ENCODE measurements at places on chromosomes 7 and 10.
A peak's percentile ranks its signal among the peaks of the same experiment; 100 is the strongest.

DNA sequence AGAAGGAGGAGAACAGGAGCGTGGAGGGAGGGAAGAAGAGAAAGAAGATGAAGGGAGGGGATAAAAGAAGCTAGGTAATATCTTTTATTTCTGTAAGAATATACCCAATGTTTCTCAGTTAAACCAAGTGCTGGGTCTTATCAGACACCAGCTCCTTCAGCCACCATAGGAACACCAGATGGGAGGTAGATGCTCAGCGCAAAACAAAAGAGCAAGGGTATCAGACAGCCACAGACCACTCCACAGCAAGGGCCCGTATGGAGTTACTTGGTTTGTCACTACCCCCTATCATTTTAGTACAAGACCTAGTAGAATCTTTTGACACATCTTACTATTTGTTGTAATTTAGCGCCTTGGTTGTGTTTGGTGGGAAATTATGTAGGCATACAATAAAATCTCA lies 65.9 kb upstream of the FAM133B start:
- DNase-seq = no peak

DNA sequence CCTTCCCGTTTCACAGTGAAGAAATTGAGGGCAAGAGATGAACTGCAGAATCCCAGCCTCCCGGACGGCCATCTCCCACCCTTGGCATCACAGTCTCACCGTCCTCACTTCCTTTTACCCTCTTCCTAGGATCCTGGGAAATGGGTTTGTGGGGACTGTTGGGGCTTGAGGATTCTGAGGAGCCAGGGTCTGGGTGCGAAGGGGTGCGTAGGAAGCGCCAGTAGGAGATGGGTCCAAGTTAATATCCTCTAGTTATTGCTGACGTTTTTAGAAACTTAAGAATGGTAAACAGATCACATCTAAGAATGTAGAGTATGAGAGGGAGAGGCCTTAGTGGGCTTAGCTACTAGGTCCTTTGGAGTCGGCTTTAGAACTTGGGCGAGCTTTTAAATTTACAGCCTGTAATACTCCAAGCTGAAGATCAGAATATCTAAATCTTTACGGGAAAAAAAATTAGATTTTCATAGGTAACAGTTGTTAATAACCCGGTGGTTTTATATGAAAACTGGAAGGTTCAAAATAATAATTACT lies 696 bp downstream of the MALSU1 start:
- DNase-seq = no peak

- DNase-seq = no peak
Measured at GRCh38 chr10:85864868-85865526, 501.6 kb downstream of the GRID1 start.

GRCh38 chr7:155469311-155470185 lies 11.6 kb downstream of the EN2 start:
- DNase-seq = no peak

- DNase-seq = no peak
Measured at GRCh38 chr10:34756584-34756983, 58.5 kb downstream of the PARD3 start.

GRCh38 chr7:140229101-140229525 lies 52.3 kb upstream of the KDM7A start:
- no peak for DNase-seq

GRCh38 chr7:780516-780915 lies 51.8 kb upstream of the SUN1 start:
- no peak for DNase-seq

DNA sequence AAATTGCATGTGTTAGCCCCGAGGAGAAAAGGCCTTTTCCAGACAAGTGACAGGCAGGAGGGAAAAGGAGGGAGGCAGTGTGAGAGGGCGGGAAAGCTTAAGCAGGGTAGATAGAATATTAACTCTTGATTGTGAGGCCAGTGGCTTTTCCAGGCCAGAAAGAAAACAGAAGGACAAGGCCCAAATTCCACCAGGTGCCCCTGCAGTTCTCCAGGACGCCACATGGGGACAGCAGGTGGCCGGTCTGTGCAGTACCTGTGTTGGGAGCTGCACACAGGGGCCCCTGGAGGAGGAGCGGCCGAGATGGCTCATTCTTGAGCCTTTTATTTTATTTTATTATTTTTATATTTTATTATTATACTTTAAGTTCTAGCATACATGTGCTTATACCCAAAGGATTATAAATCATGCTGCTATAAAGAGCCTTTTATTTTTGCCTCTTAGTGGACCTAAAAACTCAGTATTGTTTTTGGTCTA lies 141.3 kb upstream of the KLF14 start:
- DNase-seq = peak; percentile 22

GRCh38 chr7:155455132-155455693 lies 2.7 kb upstream of the EN2 start:
- no peak for DNase-seq

GRCh38 chr10:128499956-128500355 lies 373.7 kb upstream of the MKI67 start:
- no peak for DNase-seq

DNA sequence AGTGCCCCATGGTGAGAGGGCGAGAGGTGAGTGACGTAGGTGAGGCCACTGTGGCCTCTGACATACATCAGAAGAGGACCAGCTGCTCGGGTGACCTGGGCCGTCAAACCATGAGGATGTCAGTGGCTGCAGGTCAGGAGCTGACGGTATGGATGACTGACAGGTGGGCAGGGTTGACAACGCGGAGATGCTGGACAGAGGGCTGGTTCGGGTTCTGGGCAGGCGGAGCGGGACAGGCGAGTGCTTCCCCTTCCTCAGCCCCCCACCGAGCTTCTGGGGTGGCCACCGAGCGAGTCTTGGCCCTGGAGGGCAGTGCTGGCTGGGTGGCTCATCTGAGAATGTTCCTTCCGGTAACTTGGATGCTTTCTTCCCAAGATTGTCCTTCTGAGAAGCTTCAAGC lies 91.8 kb downstream of the ACTR3B start:
- no peak for DNase-seq

GRCh38 chr10:62501547-62501946 lies 127.4 kb downstream of the ZNF365 start:
- no peak for DNase-seq

DNA sequence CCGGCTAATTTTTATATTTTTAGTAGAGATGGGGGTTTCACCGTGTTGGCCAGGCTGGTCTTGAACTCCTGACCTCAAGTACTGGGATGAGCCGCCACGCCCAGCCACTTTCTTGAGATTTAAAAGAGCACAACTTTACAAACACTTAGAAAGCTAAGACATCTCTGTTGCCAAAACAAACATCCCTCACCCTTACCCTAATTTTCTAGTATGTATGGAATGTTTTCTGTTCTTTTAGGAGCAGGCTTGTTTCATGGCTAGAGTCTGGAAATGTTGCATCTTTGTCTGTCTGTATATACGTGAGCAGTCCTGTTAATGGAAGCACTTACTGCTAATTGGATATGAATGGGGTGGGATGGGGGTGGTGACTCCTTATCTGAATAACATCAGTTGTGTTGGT lies 2.9 kb downstream of the OLAH start:
- DNase-seq = no peak

DNA sequence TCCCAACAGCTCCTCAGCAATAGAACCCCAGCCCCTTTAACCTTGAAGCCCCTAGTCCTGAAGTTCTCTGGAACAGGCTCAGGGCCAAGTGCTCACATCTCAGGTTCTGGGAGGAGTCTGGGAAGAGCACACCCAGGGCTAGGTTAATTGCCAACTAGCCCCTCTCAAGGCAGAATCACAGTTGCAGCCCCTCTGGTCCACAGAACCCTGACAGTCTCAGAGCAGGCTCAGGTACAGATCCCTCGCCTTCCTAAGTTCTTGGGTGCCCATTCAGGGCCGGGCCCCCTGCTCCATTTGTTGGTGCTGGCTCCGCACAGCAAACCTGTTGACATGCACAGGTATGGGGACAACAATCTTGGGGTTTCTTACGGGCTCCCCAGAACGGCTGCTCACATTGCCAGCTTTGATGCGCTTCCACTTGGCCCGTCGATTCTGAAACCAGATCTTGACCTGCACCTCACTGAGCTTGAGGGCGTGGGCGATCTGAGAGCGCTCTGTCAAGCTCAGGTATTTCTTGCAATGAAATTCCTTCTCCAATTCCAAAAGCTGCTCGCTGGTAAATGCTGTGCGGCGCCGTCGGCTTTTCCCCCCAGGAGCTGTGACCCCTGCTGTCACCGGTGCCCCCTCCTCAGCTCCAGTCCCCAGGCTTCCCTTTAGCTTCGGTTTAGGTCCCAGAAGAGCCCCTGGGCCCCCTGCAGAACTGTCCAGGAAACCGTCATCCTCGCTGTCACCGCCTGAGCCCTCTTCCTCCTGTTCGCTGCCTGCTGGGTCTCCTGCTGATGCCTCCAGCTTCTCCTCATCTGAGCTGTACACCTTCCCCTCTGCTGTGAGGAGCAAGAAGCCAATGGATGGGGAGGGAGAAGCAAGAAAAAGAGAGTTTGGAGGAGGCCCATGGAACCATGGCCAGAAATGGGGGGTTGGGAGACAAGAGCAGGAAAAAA lies 18.9 kb downstream of the GBX1 start:
- no peak for DNase-seq

DNA sequence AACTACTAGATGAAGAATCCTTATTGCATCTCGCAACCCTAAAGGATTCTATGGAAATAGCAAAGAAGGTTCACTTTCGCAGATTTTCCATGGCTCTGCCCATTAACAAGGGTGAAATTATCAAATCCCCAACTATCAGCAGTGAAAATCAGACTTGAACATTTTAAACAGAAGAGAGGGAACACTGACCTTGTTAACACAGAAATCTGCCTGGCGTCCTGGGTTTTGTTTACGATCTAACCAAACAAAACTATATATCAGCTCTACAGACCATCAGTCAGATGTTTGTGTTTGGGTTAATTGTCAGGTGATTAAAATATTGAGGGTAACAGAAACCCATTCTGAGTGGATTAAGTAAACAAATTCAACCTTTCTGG lies 1.9 kb downstream of the CTTNBP2 start:
- DNase-seq = no peak

DNA sequence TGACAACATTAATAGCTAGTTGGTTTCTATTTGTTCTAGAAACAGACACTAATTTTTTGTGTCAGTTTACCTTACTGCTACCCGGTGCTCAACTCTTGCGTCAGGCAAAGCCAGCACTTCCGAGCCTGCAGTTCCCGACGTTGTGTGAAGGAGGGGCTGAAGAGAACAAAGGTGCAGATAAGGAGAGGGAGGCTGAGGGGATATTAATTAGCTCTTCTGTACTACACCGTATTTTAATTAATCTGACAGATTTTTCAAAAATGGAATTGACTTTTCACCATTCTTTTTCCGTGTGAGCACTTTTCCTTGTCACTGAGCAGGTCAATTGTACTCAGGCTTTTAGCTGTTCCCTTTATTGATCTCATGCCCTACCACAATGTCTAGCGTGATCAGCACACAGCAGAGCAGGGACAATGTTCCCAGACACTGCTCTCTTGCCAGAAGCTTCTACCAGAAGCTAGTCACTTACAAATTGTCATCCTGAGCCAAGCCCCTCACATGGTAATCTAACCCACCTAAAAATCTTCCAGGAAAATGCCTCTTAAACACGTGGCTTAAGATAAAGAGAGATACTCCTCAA lies 650.5 kb upstream of the MKI67 start:
- no peak for DNase-seq

DNA sequence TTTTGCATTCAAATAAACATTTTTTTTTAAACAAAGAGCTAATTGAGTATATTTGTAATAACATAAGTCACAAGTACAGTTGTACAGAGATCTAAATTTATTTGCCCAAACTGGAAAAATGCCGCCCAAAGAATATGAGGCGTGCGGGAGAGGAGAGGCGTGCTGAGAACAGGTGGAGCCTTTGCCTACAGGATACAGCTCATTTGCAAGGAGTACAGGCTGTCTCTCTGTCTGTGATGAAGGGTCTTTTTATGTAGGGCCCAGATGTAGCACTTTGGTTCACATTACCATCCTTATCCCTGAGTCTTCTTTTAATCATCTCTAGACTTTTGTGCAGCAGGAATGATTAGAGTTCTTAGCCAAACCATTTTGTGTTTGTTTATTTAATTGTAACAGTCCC lies 58.2 kb downstream of the POU6F2 start:
- no peak for DNase-seq

DNA sequence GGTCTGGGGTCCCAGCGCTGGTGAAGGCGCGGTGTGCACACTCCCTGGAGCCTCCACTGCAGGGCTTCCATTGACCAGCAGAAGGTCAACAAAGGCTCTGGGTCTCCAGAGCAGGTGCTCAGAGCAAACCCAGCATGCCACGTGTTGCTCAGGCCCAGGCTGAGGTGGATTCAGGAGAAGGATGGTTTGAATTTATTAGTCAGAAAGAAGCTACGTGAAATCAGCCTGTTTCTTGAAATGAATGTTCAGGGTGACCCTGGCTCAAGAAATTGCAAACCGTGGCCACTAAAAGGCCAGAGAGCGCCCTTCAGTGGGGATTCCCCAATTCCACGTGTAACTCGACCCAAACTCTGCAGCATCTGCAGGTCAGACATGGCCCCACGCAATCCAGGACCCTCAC lies 82.7 kb upstream of the PFKP start:
- no peak for DNase-seq

- DNase-seq = no peak
Measured at GRCh38 chr7:8442051-8442813, 8.8 kb downstream of the NXPH1 start.

DNA sequence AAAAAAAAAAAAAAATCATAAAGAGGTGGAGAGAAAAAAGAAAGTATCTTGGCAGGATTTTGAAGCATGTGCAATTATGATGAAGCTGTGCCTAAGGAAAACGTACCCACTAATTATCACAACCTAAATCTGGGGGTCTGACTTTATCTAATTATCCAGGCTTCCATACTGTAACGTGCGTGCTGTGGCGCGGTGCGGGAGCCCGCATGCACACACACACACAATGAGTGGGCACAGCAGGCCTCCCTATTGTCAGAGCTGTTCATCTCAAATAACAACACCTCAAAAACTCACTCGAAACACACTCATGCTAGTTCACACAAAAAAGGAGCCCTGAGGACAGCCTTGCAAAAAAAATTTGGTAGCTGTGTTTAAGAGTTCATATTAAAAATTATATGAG lies 31.9 kb downstream of the BEND7 start:
- no peak for DNase-seq

GRCh38 chr10:81600185-81600584 lies 274.8 kb upstream of the NRG3 start:
- DNase-seq = no peak

DNA sequence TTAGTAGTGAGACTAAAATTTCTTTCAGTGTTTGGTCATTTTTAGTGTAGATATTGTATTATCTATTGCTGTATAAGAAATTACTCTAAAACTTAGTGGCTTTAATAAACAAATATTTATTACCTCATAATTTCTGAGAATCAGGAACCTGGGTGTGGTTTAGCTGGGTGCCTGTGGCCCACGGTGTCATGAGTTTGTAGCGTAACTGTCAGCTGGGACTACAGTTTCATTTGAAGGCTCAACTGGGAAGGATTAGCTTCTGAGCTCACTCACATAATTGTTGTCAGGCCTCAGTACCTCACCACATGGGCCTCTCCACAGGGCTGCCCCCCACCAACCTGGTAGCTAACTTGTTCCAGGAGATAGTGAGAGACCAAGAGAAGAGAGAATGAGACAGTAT lies 98.5 kb downstream of the SRI start:
- no peak for DNase-seq

- no peak for DNase-seq
Measured at GRCh38 chr7:149381245-149381644, 79.6 kb downstream of the ZNF777 start.

Measured in NCI-H2107 (cell line).